ENCODE measurements at places on chromosomes 2 and 18. TPM values are rescaled to one million over a fixed set of nuclear protein-coding genes. Genes with fewer than 3 reads are reported as not detected.
A peak's percentile ranks its signal among the peaks of the same experiment; 100 is the strongest.

Gene CRYGD
- not detected for total RNA-seq

- DNase-seq: no peak
Observed at GRCh38 chr2:241279828-241280227, 35.6 kb downstream of the HDLBP start.

DNA sequence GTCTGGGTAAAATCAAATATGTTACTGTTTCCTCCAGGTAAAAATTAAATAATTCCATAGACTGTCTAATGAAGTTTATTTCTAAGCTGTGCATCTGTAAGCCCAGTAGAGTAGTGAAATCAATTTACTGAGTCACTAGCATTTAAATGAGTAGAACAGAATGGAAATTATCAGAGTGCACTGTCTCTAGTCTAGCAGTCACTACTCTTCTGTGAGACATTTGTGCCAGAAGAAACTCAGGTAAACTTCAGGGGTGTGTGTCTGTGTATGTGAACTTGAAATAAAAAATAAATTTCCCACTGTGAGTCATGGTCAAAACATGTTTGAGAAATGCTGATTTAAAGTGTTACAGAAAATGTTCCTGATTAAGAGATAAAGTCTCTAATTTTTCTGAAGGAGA is 146.4 kb downstream of the RIF1 start:
- no peak for DNase-seq

GRCh38 chr2:82728090-82728489 is 1731.0 kb downstream of the SUCLG1 start:
- no peak for DNase-seq

- no peak for DNase-seq
Observed at GRCh38 chr2:132252191-132252893, 90.6 kb upstream of the ANKRD30BL start.

- peak; percentile 22 for DNase-seq
Observed at GRCh38 chr2:153476816-153477635, 1.5 kb downstream of the RPRM start.

Gene MAB21L4
- total RNA-seq: not detected

- no peak for DNase-seq
Observed at GRCh38 chr2:203789618-203790017, 78.0 kb upstream of the CTLA4 start.

DNA sequence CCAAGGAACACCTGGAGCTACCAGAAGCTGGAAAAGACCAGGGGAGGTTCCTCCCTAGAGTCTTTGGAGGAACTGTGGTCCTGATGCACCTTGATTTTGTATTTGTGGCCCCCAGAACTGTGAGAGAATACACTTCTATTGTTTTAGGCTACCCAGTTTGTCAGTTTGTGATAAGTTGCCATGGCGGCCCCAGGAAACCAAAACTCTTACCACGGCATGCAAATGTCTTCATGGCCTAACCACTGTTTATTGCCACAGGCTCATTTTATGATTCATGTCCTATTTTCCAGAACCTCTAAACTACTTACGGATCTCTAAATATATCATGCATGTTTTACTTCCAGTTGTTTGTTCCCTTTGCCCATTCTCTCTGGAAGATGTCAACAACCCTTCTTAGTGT is 1250.7 kb upstream of the FAM98A start:
- no peak for DNase-seq

DNA sequence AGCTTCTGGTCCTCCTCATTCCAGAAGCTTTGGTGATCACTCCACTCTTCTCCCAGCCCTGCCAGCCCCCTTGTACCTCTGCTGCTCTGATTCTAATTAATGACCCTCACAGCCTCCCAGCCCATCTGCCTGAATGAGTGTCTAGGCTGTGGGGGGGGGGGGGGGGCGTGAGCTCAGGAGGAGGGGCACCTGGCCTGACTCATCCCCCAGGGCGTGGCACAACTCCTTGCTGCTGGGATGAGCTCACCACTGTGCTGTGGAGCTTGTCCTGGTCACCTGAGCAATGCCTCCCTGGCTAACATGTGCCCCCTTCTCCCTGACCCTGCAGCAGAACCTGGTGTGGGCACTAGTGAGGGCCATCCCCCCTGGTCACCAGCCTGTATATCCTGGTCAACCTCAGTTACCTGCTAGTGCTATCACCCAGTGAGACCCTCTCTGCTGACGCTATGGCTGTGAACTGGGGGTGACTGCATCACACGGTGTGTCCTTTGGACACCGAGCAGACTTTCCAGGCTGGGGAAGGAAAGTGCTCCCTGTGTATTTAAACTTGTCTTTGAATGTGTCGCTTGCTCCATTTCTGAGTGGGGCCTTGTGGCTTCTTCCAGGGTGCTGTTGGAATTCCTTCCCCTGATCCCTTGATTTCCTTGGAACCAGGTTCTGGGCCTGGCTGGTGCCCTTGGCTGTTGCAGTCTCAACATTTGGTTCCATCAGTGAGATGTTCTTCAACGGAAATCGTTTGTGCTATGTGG is 41.5 kb upstream of the PUM2 start:
- DNase-seq: peak; percentile 66

- no peak for DNase-seq
Observed at GRCh38 chr2:28710545-28710944, 41.1 kb upstream of the PPP1CB start.

GRCh38 chr2:165015052-165015642 is 59.8 kb upstream of the SLC38A11 start:
- DNase-seq: peak; percentile 67

DNA sequence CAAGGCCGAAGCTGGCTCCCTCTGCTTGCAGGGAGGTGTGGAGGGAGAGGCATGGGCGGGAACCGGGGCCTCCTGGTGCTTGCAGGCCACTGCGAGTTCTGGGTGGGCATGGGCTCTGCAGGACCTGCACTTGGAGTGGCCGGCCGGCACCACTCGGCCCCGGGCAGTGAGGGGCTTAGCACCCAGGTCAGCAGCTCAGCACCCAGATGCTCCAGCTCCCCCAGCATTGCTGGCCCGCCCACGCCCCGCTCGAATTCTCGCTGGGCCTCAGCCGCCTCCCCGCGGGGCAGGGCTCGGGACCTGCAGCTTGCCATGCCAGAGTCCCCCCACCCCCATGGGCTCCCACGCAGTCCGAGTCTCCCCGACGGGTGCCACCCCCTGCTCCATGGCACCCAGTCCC is 176.2 kb upstream of the FAM98A start:
- no peak for DNase-seq

GRCh38 chr2:174776675-174777074 is 12.4 kb upstream of the CHRNA1 start:
- DNase-seq: no peak

DNA sequence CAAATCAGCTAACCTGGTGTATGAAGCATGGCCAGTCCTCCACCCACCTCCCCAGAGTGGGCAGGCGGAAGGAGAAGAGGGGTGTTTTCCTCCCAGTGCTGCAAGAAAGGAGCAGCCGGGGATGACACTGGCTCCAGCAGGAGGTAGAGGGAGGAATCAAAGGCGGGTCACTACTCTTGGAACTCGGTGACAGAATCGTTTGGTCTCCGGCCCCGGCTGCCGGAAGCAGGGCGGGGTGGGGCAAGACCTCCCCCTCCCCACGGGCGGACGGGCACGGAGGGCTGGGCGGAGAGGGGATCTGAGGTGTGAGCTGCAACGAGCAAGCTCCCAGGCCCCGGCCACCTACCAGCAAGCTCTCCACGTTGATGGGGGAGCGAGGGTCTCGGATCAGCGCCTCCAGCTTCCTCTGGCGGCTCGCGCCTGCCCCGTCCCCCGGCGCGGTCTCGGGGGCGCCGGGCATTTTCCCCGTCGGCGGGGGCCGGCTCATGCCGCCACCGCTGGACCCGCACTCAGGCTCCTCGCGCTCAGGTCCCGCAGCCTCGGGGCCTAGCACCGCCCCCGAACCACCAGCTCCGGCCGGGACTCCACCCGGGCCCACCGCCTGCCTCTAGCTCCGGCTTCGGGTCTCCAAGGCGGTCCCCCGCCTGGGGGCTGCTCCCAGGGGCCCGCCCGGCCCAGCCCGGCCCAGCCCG is 640 bp downstream of the ROCK2 start:
- DNase-seq: peak; percentile 53

All from Daoy (cell line).